ENCODE measurements at places on chromosomes 11 and 22.

- ATAC-seq, result peak; percentile 52
These were observed 8.3 kb upstream of the HTR3B start for GRCh38 chr11:113896156-113896879.

DNA sequence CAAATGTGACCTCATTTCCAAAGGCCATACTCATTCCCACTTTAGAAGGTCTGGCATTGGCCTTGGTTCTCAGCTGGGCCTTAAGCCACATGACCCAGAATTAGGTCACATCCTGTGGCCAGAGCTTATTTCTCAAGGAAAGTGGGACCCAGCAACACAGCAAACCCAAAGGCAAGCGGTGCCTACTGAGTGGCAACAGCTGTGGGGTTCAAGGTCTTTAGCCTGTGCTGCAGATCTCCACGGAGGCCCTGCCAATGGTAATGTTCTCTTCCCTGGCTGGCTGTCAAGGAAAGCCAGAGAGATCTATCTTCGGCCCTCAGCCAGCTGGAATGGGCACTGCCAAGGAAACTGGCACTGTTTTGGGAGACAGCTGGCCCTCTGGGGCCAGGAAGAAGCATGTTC, 41.5 kb upstream of the TP53I11 start:
- no peak for ATAC-seq

GRCh38 chr22:42780070-42780540, 59.4 kb upstream of the A4GALT start:
- peak; percentile 83 for ATAC-seq

- ATAC-seq, result no peak
These were observed 177.4 kb downstream of the DSCAML1 start for GRCh38 chr11:117619661-117620060.

DNA sequence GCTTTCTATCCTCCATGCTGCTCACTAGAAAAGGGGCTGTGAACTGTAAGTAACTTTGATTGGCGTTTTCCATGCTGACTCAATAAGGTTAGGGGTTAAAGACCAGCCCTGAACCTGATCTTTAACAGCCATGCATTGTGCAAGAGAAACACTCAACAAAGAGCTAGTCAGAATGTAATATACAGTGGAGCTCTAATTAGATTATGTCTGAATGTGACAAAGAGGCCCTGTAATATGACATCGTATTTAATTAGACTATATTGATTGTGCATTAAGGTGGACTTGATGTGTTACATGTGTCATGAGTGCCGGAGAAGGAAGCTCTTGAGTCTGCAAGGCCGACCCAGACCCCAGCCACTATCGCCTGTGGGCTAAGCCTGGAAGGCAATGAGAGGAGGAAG, 70.5 kb downstream of the PKNOX2 start:
- ATAC-seq, result no peak

DNA sequence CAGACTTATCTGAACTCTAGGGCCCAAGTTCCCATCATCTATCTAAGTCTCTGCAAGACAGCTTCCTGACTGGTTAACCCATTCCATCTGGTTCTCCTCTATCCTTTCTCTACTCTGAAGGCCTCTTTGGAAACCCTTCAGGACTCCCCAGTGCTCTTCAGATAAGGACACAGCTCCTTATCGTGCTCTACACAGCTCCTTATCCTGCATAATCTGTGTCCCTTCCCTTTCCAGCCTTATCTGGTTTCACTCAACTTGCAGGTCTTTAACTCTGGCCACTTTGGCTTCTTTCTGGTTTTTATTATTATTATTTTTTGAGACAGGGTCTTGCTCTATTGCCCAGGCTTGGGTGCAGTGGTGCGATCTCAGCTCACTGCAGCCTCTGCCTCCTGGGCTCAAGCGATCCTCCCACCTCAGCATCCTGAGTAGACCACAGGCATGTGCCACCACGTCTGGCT, 10.6 kb downstream of the ENDOD1 start:
- no peak for ATAC-seq

DNA sequence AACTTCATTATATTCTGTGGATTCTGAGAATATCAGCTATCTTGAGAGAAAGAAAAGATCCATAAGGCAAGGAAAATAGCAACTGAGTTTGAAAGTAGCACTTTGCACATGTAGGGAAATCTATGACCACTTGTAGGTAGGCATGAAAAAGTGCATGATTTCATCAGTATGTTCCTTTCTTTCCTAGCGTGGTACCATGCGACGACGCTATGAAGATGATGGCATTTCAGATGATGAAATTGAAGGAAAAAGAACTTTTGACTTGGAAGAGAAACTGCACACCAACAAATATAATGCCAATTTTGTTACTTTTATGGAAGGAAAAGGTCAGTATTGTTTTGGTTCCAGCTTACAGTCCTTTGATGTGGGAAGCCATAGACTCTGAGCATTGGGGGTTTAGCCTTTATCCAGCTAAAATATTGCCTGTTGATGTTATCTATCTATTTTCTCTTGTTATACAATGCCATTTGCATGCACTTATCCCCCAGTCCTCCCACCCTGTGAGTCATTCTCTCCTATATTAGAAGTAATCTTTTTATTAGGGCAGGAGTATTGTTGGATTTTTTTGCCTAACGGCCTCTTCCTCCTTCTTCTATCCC, 60.9 kb downstream of the KDM2A start:
- ATAC-seq, result no peak

- no peak for ATAC-seq
These were observed 10.9 kb downstream of the RAB38 start for GRCh38 chr11:88164320-88164719.

- ATAC-seq, result no peak
These were observed 17.4 kb downstream of the C11orf24 start for GRCh38 chr11:68254421-68254820.

GRCh38 chr22:38953577-38954413, 3.6 kb upstream of the APOBEC3A start:
- peak; percentile 86 for ATAC-seq

- ATAC-seq, result no peak
These were observed 26.4 kb downstream of the IGLL5 start for GRCh38 chr22:22913989-22914388.

DNA sequence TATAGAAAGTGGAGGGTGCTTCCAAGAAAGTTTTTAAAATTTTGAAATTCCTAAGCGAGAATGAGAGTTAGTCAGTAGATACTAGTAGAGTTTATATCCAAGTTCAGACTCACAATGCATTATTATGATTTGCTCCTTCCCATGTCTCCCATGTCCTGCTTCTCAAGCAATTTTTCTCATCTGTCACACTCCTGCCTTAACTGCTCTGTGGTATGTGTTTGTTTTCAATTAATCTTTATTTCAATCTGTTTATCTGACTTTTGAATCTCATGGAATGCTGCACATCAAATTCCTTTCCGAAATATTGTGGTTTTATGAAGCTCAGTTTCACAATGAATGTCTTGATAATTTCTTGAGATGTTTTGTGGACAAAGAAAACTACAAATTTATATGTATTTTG, 18.1 kb downstream of the THY1 start:
- ATAC-seq, result no peak

DNA sequence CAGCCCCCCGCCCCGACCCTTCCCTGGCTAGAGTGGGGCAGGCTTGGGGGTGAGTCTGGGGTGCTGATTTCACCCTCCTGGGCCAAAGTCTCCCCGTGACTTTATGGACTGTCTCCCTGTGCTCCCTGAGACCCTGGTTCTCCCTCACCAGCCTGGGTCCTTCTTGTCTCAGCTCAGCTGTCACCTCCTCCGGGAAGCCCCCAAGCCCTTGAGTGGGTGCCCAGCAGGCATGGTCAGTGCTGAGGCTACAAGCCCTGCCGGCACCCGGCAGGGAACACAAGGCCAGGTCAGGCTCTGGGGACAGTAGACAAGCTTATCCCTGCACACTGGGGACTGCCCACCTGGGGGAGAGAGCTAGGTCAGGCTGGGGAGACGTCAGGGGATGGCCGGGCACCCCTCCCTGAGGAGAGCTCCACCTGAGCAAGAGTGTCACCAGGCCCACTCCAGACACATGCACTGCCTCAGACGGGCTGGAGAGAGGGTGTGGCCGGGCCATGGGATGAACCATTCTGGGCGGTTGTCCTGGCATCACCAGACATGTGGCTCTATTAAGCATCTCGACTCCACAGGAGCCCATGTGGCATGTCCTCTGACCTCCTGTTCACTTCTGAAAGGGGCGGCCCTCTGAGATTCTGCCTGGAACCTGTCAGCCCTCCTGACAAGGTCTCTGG, 22.6 kb upstream of the RTN4R start:
- ATAC-seq, result no peak

DNA sequence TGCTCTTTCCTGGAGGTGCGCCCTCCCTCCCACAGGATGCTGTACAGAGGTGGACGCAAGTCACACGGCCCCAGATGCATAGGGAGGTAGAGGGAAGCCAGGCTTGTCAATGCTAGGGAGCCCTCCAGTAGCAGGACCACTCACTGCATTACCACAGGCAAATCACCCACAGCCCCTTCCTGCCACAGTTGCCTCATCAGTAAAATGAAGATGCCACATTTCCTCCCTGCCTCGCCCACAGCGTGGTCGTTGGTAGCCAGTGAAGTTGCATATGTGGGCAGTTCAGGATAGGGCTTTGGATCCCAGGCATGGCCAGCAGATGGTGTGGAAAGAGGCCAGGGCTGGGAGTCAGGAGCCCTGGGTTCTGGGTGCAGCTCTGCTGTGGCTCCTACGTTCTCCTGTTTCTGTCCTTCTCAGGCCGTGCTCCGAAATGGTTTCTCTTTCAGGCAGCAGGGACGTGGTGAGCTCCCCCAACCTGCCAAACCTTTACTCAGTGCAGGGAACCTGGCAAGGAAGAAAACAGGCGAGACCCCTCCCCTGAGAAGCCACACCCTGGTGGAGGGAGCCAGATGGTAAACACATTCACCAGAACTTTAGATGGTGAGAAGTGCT, 22.6 kb downstream of the DAGLA start:
- ATAC-seq, result no peak

GRCh38 chr11:134261626-134262488, 8.5 kb downstream of the ACAD8 start:
- no peak for ATAC-seq

- ATAC-seq, result no peak
These were observed 76.0 kb upstream of the GRK3 start for GRCh38 chr22:25488244-25489020.

GRCh38 chr11:75820645-75821044, 5.6 kb downstream of the UVRAG start:
- peak; percentile 47 for ATAC-seq

GRCh38 chr11:11979488-11980117, 28.8 kb downstream of the DKK3 start:
- no peak for ATAC-seq

GRCh38 chr11:61542024-61542461, 33.5 kb downstream of the LRRC10B start:
- no peak for ATAC-seq

GRCh38 chr11:96012086-96012824, 88.3 kb upstream of the MTMR2 start:
- peak; percentile 72 for ATAC-seq

DNA sequence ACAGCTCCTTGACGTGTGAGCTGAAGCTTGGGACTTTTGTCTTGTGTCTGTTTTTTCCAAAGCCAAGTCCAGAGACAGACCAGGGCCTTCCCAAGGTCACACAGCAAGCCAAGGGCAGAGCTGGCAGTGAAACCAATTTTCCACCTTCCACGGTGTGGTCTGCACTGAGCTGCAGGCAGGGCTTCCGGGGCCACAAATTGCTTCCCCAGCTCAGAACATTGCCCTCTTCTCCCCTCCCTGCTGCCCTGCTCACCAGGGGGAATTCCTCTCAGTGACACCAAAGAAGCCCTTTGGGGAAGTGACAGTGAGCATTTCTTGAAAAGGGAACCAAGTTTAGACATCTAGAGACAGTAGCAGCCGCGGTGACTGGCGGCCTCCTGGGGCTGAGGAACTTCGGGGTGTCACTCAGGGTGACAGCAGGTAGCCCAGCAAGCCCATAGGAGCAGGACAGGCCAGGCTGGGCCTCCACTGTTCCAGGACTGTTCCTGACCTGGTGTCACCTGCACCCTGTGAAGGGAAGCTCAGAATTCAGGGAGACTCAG, 9.2 kb downstream of the FXYD2 start:
- ATAC-seq, result peak; percentile 20

- ATAC-seq, result no peak
These were observed 138.7 kb downstream of the BBOX1 start for GRCh38 chr11:27179334-27179733.

DNA sequence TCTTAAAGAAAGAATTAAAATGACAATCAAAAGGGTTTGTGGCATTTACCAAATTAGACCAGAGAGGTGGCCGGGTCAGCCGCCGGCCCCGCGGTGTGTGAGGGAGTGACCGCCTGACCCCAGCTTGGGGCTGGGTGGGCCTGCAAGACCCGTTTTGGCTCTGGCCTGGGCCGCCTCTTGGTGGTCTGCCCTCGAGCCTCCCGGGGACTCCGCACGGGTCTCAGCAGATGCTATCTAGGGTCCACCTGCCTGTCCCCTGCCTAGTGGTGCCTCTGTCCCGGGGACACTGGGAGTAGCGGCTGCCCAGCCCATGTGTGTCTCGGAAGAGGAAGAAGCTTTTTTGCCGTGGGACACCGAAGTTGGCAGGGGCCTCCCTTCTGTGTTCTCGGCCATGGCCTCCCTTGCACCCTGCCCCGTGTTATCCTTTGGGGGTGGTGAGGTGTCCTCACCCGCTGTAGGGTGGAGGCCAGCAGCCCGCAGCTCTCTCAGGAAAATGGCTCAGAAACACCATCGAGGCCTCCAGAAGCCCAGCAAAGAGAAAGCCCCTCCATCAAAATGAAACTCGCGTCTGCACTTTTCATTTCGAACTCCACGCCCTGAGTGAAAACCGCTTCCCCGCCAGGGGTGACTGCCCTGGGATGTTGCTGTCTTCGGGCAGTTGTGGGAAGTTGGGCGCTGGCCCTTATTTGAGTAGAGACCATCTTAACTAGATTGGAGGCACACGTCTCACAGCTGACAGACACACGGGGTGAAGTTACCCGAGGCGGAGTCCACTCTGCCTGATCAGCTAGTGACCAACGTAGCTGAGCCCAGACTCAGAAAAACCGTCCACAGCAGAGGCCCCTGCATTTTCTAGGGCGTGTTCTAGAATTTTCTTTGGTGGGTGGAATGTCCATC, 8.0 kb downstream of the CCND1 start:
- no peak for ATAC-seq

GRCh38 chr22:43957871-43958270, 2.6 kb downstream of the SAMM50 start:
- no peak for ATAC-seq

DNA sequence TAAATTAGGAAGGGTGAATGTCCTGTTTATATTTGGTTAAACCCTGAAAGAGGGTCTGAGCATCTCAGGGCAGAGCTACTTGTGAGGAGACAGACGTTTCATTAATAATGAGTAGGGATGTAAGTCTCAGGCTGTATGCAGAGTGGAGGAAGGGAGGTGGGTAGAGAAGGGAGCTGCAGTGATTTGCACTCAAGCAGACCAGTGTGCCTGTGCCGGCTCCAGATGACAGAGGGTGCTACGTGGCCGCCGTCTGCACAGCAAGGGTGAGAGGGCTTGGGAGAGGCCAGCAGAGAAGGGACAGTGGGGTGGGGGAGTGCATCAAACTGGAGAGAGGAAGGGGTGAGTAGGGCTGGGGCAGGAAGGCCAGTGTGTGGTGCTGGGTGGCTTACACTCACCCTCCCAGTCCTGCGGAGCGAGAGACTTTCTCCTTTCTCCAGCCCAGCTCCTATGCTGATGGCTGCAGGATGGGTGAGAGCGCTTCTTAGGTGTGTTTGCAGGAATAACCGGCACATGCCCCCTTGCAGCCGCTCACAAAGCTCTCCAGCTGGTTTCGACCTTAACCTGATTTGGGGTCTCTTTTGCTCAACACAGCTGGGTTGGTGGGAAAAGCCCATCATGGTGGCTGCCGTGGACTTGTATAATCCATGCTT, 130.6 kb downstream of the ST3GAL4 start:
- ATAC-seq, result no peak

GRCh38 chr22:30803679-30804078, 109.0 kb downstream of the OSBP2 start:
- ATAC-seq, result no peak

- ATAC-seq, result no peak
These were observed 516.9 kb upstream of the LARGE1 start for GRCh38 chr22:34437140-34437539.
